ENCODE measurements at places on chromosomes 13 and 19.

GRCh38 chr19:32349051-32349450, 3.6 kb downstream of the ZNF507 start:
- H3K4me1 ChIP-seq = peaks cover 16% of the 10 kb centered on the region
- no peak overlapping the region for H3K4me3 ChIP-seq
- no peak overlapping the region for H3K27ac ChIP-seq
- no peaks in the 10 kb centered on the region for H3K36me3 ChIP-seq
- H3K27me3 ChIP-seq = no peaks in the 10 kb centered on the region
- DNase-seq = no peak

DNA sequence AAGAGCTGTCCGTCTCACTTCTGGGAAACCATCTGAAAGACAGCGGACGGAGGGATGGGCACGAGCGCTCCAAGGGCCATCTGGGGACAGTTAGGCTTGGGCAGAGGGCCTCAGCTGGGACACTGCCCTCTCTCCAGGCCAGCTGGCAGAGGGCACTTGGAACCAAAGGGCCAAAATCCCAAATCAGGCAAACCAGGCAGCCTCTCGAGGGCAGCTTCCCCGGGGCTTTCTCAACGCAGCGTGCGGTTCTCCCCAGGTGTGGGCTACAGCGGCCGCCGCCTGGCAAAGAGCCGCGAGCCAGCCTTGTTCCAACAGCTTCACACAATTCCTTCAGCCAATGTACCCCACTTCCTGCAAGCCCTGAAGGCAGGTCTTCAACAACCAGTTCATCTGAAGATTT, 5.0 kb downstream of the MLLT1 start:
- H3K4me3 ChIP-seq = no peak overlapping the region
- no peak for DNase-seq
- H3K36me3 ChIP-seq = no peaks in the 10 kb centered on the region
- peak overlapping the region; percentile 82 for H3K27ac ChIP-seq
- H3K4me1 ChIP-seq = peaks cover 55% of the 10 kb centered on the region

GRCh38 chr13:22505489-22505888, 675.3 kb upstream of the SGCG start:
- no peaks in the 10 kb centered on the region for H3K36me3 ChIP-seq
- DNase-seq = no peak
- H3K4me3 ChIP-seq = no peak overlapping the region
- H3K27me3 ChIP-seq = no peaks in the 10 kb centered on the region
- no peaks in the 10 kb centered on the region for H3K4me1 ChIP-seq

GRCh38 chr19:5046339-5047039, 77.6 kb downstream of the KDM4B start:
- no peaks in the 10 kb centered on the region for H3K36me3 ChIP-seq
- DNase-seq = peak; percentile 83
- H3K4me1 ChIP-seq = peaks cover 13% of the 10 kb centered on the region
- H3K4me3 ChIP-seq = no peak overlapping the region
- H3K27me3 ChIP-seq = no peaks in the 10 kb centered on the region

GRCh38 chr13:95480131-95480545, 72.4 kb upstream of the CLDN10 start:
- H3K4me1 ChIP-seq = no peaks in the 10 kb centered on the region
- no peak overlapping the region for H3K27ac ChIP-seq
- H3K4me3 ChIP-seq = no peak overlapping the region
- peaks cover 3% of the 10 kb centered on the region for H3K27me3 ChIP-seq
- DNase-seq = no peak
- no peaks in the 10 kb centered on the region for H3K36me3 ChIP-seq

- H3K36me3 ChIP-seq = no peaks in the 10 kb centered on the region
- H3K27me3 ChIP-seq = no peaks in the 10 kb centered on the region
- no peak overlapping the region for H3K27ac ChIP-seq
- no peaks in the 10 kb centered on the region for H3K4me1 ChIP-seq
- DNase-seq = no peak
Measured at GRCh38 chr13:21123956-21124355, 52.4 kb downstream of the SKA3 start.
